ENCODE measurements at places on chromosomes 11 and 22.

DNA sequence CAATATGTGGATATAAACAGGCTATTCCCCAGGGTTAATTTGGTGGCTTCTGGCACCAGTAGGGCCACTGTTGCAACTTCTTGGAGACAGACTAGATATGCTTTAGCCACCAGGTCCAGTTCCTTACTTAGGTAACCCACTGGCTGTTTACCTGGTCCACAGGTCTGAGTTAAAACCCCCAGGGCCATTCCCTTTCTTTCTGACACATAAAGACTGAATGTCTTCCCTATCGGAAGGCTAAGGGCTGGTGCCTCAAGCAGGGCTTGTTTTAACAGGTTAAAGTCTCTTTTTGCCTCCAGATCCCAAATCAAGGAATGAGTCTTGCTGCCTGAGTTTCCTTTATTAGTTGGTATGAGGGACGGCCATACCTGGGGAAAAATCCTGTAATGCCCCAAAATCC lies 1052.7 kb upstream of the CNTN5 start:
- DNase-seq = no peak

GRCh38 chr11:66106786-66107599 lies 36.9 kb downstream of the PACS1 start:
- no peak for DNase-seq

DNA sequence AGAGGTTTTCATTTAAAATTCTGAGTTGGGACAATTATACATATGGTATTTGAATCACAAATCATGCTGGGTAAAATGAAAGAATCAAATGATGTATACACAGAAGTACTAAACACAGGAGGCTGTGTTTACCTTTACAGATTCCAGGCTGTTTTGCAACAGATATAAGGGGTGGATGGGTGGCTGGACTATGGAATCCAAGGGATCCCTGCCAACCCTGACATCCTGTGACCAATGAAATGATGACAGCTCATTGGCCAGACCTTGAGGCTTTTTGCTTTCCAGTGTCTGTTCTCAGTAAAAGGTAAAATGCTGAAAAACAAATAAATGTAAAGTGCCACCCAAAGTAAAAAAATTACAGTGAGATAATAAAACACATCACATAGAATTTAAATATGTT lies 3.3 kb upstream of the DDI1 start:
- no peak for DNase-seq

GRCh38 chr11:104028476-104029263 lies 7.8 kb upstream of the DDI1 start:
- DNase-seq = no peak

DNA sequence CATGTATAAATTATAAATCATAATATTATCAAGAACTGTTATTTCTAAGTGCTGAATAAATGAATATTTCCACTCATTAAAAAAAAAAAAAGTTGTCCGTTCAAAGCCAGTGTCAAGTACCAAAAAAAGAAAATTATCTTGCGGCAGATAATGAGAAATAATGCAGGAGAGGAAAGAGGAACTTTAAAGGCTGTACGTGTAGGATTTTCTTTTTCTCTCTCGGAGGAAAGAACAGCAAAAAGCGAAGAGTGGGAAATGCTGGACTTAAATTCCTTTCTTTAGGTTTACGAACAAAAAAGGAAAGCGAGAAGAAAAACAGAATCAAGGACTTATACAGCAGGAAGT lies 999 bp upstream of the CCDC83 start:
- no peak for DNase-seq
